ENCODE measurements at places on chromosomes 2 and 18.

DNA sequence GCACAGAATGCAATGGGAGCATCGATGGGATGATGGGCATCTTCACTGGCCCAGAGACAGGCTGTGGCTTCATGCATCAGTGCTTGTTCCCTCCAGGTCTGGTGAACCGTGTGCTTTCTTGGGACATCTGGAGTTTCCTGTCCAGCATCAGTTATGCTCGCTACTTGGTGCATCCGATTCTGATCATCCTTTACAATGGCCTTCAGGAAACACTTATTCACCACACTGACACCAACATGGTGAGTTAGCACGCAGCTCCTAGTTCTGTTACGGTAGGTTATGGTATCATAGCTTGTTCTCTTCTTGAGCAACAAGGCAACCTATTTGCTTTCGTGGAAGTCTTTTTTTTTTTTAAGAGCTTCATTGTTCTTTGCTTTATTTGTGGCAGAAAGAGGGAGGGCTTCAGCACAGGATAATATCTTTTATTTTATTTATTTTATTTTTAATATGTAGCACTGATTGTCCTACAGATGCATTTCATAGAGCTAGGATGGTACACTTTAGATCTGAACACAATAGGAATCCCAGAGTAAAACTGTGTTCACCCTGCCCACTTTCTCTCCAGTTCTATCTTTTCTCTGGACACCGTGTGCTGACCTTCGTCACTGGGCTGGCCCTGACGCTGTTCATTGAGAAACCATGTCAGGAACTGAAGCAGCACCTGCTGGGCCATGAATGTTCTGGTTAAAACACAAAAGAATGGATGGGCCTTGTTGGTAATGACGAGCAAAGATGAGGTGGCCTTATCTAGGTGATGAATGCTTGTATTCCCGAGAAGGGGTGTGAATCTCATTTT is 71.2 kb upstream of the SEC11C start:
- no peak for DNase-seq

- peak; percentile 88 for DNase-seq
Observed at GRCh38 chr2:157876066-157876785, at the start of gene ACVR1. ACVR1 (minus strand) TSS chr2:157876330; CDS start chr2:157799493, 76,837 bp downstream.

GRCh38 chr2:170974304-170974993 is 45.4 kb downstream of the GORASP2 start:
- no peak for DNase-seq

DNA sequence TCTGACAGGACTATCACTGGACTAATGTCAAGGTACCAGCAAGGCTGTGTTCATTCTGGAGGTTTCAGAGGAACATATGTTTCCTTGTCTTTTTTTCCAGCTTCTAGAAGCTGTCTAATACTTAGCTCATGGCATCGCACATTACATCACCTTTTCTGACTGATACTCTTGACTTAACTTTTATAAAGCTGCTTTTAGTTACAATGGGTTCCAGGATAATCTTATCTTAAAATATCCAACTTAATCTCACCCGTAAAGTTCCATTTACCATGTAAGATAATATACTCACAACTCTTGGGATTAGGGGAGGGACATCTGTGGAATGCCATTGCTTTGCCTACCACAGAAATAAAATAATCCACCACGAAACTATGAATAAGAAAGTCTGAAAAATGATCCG is 394.2 kb downstream of the CDH19 start:
- no peak for DNase-seq

- no peak for DNase-seq
Observed at GRCh38 chr18:42159146-42159545, 204.1 kb downstream of the PIK3C3 start.

DNA sequence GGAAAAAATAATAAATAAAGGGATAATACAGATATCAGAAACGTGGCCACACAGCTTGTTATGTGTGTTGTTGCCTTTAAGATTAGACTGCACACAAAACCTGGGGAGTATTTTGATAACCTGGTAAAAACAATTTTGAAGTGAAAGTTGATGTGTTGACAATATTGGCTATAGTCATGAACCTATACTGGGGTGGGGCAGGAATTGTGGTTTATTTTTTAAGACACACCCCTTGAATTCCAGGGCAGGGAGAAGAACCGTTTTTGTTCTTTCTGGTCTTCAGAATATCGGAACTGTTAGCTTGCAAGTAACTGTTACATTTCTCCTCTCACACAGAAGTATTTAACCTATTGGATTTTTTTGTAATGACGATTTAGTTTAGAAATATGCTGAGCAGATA is 80.4 kb downstream of the LIMS1 start:
- no peak for DNase-seq

DNA sequence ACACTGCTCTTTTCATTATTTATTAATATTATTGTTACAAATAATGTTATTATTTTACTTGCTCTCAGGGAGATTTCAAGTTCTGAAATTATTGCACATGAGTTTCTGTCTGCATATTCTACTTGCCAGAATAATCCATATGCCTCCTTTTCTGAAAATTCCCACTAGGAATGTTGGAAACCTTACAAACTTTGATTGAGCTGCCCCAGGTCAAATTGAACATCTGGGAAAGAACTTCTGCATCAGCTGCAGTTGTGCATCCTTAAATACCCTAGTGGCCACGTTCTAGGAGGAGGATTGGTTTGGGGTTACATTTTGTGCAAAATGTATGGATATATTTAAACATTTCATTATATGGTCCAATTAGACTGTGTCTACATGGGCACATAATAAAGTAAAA is 1302.7 kb upstream of the PIK3C3 start:
- no peak for DNase-seq

DNA sequence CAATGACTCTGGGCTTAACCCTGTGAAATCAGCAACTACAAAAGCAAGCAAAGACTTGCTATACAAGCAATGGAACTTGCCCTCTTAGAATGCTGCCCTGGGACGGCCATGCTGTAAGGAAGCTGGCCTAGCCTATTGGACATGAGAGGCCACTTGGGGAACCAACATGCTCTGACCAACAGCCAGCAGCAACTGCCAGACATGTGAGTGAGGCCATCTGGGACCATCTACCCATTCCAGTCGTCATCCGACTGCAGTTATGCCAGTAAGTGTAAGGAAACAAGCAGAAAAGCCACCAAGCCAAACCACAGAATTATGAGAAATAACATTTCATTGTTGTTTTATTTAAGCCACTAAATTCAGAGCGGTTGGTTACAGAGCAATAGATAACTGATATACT is 40.9 kb downstream of the CLASP1 start:
- no peak for DNase-seq

DNA sequence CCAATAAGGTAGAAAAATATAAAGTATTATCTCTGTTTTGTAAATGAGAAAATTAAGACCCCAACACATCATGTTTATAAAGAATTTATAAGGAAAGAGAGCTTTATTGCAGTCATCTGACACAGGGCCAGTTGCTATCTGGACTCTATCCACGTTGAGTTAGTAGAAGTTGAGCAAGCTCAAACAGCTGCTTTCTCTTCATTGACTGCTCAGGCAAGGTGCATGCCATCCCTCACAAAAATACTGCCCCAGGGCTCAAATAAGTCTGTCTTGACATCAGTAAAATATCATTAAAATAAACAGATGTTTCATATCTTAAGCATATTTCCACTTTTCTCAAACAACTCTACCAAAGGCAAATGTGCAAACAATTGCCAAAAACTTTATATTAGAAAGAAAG is 14.8 kb downstream of the COL5A2 start:
- DNase-seq = no peak

GRCh38 chr2:216057688-216058193 is 23.9 kb downstream of the PECR start:
- DNase-seq = peak; percentile 71

DNA sequence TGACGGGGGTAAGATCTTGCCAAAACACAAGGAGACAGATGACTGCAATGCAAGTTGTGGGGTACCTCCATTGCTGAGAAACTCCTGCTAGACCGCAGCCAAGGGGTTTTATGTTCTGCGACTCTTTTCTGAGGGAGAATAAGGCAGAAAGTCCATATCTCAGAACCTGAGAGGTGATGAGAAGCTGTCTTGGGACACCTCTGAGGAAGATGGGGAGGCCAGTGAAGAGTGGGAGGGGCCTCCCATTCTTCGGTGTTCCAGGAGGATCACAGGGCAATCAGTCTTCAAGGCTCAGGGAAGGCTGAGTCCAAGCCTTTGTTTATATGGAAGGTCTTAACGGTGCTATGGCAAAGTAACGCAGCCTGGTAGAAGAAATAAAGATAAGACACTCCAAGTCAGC is 18.0 kb downstream of the CYP27A1 start:
- no peak for DNase-seq

GRCh38 chr2:203763938-203764664 is 57.7 kb downstream of the CD28 start:
- no peak for DNase-seq

GRCh38 chr18:75208836-75209128 is 157 bp downstream of the PTGR3 start:
- no peak for DNase-seq

- no peak for DNase-seq
Observed at GRCh38 chr2:237733677-237734300, 64.8 kb upstream of the RBM44 start.

GRCh38 chr2:57885742-57886141 is 160.9 kb upstream of the VRK2 start:
- no peak for DNase-seq

DNA sequence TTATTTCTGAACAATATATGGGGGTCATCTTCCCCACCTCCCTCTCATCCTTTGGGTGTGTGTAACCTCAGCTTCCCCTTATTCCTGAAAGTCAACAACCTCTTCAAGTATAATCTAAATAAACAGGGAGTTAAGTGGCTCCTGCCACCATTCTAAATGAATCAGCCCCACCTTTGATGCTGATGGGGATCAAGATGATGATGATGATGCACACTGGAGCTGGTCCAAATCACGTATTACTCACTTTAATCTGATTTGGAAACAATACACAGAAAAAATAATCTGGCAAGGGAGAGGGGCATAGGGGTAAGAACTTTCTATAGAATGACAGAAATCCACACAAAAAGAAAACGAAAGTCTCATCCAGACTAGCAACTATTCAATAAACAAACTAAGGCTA is 7.1 kb downstream of the ACVR1 start:
- DNase-seq = no peak

DNA sequence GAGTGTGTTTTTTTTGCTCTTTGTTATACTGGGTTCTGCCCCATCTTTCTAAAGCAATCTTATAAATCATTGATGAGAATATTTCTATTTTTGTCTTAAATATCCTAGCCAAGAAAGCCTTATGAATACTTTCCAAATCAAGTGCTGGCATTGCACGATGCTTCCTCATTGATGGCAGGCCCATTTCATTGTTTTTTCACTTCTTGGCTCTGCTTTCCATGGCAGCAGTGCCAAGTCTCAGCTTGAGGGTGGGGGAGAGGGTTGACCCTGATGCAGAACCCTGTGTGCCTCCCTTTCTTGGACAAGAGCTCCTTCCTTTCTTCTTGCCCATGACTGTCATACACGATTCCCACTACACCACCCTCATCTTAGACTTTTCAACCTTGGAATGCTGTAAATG is 16.7 kb upstream of the CELF4 start:
- no peak for DNase-seq

DNA sequence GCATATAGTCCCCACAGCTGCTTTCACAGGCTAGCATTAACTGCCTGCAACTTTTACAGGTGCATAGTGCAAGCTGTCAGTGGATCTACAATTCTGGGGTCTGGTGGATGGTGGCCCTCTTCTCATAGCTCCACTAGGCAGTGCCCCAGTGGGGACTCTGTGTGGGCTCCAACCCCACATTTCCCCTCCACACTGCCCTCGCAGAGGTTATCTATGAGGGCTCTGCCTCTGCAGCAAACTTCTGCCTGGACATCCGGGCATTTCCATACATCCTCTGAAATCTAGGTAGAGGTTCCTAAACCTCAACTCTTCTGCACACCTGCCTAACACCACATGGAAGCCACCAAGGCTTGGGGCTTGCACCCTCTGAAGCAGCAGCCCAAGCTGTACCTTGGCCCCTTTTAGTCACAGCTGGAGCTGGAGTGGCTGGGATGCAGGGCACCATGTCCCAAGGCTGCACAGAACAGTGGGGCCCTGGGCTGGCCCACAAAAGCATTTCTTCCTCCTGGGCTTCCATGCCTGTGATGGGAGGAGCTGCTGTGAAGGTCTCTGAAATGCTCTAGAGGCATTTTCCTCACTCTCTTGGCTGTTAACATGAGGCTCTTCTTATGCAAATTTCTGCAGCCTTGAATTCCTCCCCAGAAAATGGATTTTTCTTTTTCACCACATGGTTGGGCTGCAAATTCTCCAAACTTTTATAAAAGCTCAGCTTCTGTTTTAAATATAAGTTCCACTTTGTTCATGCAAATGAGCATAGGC is 59.3 kb downstream of the KDM3A start:
- no peak for DNase-seq

GRCh38 chr2:50571278-50571677 is 460.7 kb downstream of the NRXN1 start:
- DNase-seq = no peak

- no peak for DNase-seq
Observed at GRCh38 chr2:17599617-17600016, 59.1 kb downstream of the VSNL1 start.

GRCh38 chr2:88837511-88838160 is 146.2 kb downstream of the RPIA start:
- DNase-seq = no peak

- DNase-seq = no peak
Observed at GRCh38 chr2:127913808-127914457, 28.2 kb upstream of the AMMECR1L start.

GRCh38 chr18:78891185-78891762 is 88.3 kb upstream of the SALL3 start:
- DNase-seq = no peak

- DNase-seq = no peak
Observed at GRCh38 chr2:182436252-182436651, 9.4 kb upstream of the PDE1A start.

DNA sequence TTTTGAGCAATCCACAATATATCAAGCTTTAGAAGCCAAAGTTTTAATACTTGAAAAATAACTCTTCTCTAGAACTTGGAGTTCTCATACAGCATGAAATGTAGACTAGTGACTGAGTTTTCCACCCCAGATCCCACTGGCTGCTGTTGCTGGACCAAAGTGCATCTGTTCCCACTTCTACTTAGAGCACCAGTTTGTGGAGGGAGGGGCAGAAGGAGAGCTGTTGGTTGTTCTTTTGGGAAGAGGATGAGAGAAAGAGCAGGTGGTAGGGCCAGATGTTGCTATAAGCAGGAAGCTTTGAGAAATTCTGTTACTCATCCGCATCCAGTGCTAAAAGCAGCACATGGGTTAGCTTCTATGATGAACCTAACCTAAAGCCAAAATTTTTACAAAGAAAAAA is 59.0 kb downstream of the MBD2 start:
- DNase-seq = no peak

- DNase-seq = no peak
Observed at GRCh38 chr2:12694990-12695774, 21.6 kb upstream of the TRIB2 start.

Measured in natural killer cell treated with Interleukin-12 subunit alpha and Interleukin-12 subunit beta and Interleukin-15 and Interleukin-18, amount 100 ng/mL, for 72 hours (primary cell).